ENCODE measurements at places on chromosomes 4 and X.

DNA sequence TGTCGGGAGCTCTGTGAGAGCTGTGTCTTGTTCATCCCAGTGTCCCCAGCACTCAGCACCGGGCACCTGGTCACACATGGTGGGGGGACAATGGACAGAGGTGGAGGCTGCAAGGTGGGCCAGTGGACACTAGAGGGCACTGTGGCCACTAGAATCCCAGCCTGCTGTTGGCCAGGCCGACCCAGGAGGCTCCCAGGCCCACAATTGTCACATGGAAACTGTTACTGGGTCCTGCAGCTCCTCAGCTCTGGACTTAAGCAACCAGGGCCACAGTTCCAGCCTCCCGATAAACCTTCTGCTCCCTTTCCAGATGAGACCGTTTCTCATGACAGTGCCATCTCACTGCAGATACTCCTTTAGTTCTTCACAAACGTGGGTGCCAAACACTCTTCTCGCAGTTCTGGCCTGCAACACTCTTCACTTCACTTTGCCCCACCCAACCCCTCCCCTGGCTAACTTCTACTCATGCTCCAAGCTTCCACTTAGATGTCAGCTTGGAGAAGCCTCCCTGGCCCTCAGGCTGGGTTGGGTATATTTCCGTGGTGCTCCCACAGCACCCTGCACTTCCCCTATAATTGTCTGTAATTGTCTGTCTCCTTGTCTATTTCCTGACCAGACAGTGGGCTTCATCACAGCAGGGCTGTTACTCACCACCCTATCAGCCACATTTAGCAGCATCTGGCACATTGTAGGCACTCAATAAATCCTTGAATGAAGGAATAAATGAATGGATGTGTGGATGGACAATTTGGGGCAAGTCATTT lies 3.5 kb upstream of the IQSEC2 start:
- peak; percentile 27 for DNase-seq

DNA sequence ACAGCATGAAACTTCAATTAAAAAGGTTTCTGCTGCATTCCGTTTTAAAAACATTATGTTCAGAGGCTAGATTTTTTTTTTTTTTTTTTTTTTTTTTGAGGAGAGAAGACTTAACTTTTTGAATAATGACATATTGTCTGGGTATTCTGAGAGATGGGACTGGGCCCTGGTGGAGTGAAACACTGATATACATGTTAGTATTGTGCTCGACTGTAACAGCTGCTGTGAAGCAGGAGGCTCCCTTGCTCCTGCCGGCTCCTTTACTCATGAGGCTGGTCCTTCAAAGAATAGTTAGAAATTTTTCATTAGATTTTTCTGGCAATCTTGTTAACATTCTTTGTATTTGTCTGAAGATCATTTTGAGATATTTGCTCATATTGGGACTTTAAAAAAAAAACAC lies 73.3 kb downstream of the TMEM131L start:
- DNase-seq, result no peak

DNA sequence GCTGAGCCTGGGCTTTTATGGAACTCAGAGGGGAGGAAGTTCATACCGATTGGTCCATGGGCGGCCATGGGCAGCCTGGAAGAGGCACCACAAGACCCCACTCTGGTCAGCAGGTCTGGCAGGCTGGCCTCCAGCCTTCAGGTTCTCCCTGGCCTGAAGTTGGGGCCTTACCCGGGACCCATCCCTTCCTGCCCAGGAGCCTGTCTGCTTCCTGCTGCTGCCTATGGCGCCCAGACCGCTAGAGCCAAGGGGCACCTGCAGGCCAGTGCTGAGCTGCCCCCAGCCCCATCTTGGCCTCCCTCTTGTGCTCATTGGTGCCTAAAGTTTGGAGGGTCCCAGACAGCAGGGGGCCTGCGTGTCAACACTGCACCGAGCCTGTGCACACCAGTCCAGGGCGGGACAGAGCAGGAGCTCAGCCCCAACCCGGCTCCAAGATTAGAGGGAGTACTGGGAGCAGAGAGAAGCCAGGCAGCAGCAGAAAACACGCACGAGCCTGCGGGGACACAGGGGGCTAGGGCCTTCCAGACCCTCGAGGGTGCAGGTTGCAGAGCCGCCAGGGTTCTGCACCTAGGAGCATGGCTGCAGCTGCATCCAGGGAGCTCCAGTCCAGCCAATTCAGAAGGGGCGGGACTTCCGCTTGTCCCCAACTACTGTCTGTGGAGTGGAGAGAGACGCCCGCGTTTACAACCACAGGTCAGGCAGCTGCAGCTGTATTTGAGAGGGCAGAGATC lies 30.7 kb upstream of the ZNF280C start:
- DNase-seq, result no peak

- DNase-seq, result no peak
These were observed 70.5 kb upstream of the IRF2 start for GRCh38 chr4:184544788-184545409.

- peak; percentile 39 for DNase-seq
These were observed 2.8 kb downstream of the UPRT start for GRCh38 chrX:75276666-75277065.

GRCh38 chr4:120977435-120977997 lies 55.0 kb upstream of the PRDM5 start:
- DNase-seq, result peak; percentile 48

- DNase-seq, result no peak
These were observed 70.0 kb downstream of the EVC start for GRCh38 chr4:5780831-5781480.

DNA sequence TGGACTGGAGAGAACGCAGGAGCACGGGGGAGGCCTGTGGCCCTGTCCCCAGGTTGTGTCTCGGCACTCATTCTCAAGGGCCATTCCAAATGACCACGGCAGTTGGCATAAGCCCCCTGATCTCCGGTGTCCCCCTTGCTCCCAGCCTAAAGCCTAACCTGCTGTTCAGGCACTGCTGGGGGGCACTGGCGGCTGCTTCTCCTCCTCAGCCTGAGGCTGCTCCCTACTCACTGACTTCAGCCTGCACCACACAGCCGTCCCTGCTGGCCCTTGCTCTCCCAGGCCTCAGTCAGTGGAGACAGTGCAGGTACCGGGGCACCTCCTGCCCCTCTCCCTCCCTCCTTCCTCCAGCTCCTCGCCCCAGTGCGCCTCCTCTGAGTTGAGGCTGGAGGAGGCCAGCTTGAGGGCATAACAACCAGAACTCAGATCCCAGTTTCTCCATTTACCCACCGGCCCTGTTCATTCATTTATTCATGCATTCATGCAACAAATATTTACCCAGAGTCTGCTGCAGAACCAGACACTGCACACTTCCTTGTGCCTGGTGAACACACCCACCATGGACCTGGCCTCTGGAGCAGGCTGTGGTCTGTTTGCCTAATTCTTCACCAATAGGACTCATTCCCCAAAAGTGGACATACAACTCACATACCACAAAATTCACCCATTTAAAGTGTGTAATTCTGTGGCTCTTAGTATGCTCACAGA lies 65.0 kb downstream of the CPZ start:
- DNase-seq, result no peak
